ENCODE measurements at places on chromosomes 1 and 21.

GRCh38 chr1:22803833-22804232 lies 93.2 kb downstream of the EPHB2 start:
- DNase-seq: no peak

- DNase-seq: no peak
Observed at GRCh38 chr1:9426291-9426711, 113.0 kb upstream of the SLC25A33 start.

DNA sequence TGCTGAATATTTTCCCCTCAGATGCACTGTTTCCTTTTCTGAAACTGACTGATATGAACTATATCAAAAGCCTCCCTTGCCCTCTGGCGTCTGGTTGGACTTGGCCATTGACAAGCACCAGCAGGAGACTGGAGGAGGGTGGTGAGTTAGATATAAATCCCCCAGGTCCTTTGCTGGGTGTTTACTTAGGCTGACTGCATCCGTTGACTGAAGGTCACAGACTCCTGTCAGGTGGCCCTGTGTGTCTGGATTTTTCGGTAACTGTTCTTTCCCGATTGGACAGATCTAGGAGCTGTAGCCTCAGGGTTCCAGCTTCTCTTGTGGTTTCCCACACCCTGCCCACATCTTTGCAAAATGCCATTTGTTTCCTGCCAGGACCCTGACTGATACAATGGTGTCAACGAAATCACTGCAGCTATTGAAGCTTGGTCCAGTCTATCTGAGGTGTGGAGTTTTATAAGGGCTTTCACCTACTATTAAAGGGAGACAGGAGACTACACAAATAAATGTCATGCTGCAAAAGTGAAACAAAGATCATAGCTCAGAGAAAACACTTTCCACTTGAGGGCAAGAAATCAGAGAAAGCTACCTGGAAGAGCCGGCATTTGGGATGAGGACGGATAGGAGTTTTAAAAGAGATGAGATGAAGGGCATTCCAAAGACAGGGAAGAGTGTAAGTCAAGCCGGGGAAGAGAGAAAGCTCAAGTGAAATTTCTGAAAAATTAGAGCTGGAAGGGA lies 1.5 kb upstream of the MAGI3 start:
- DNase-seq: no peak

DNA sequence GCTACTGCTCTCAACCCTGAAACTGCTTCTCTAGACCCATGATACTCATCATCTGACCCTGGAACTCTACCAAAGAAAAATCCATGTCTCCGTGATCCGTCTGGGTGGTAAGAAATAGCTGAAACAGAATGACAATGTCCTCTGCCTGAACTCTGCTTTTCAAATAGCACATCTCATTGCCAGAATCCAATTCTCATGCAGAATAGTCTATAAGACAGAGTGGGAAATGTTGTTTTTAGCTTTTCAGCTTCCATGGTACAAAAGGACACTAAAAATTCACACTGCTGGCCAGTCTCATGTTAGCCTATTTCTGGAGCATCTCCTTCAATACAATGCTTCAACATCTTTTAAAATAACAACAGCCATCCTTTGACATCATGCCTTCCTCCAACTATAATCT lies 1355.8 kb upstream of the PRMT6 start:
- no peak for DNase-seq

All from NCI-H460 (cell line).